ENCODE measurements at places on chromosomes 2 and 18. TPM values are rescaled to one million over a fixed set of nuclear protein-coding genes. Genes with fewer than 3 reads are reported as not detected.

DNA sequence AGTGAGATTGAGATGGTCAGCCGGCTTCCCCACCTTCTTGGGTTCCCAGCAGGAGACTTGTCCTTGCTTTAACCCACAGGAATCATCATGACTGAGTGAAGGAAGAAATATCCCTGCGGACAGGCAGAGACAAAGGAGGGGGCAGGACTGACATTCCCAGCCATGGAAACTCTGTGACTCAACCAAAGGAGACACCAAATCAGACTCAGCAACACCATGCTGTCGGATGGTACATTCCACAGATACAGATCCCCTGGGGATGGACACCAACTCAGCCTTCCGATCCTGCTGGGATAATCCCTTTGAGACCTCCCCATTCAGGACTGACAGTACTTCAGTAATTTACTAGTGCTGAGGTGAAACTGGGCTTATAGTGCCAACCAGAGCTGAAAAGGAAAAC, 518.3 kb downstream of the XIRP2 start:
- DNase-seq: no peak

- DNase-seq: no peak
These were observed 40.0 kb upstream of the MCM6 start for GRCh38 chr2:135916207-135916606.

DNA sequence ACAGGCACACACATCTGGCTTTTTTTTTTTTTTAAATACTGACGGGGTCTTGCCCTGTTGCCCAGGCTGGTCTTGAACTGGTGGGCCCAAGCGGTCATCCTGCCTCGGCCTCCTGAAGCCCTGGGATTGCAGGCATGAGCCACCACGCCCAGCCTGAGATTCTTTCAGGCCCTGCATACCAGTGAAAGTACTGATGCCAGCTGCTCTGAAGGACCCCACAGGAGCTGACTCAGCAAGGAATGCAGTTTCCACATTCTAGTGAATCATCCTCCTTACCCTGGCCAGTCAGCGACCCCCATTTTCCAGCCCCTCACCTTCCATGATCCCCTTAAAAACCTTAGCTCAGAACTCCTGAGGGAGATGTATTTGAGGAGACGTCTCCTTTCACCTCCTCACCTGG, 5.8 kb upstream of the DTYMK start:
- DNase-seq: no peak

- DNase-seq: no peak
These were observed 48.2 kb downstream of the MTHFD2 start for GRCh38 chr2:74246496-74247195.

DNA sequence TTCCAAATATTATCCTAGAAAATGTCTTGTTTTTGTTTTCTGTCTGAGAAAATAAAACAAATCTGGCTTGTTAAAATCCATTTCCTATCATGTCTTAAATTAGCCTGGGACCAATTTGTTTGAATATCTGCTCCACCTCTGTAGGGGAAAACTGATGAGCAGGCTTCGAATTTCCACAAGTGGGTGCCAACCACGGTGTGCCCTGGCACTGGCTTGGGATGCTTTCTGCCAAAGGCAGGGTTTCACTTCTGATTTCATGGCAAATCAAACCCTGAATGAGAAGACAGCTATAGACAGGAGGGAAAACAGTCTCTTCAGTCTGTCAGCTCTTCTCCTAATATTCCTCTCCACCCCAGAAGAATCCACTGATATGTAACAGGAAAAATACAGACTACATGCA, 33.7 kb upstream of the STAT4 start:
- DNase-seq: no peak

DNA sequence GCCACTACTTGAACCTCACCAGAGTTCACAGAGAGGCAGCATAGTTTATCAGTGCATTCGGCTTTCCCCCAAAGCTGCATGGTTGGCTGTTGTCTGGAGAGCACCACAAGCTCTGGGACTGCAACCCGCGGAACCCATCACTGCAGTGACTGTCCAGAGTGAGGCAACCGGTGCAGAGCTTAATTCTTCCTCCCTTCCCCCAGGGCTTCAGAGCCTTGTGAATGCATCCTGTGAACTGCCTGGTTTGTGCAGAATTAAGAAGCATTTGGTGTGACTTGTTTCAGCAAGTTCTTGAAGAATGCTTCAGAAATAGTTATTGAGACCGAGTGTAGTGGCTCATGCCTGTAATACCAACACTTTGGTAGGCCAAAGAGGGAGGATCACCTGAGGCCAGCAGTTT, 99.2 kb upstream of the FOSL2 start:
- DNase-seq: no peak

DNA sequence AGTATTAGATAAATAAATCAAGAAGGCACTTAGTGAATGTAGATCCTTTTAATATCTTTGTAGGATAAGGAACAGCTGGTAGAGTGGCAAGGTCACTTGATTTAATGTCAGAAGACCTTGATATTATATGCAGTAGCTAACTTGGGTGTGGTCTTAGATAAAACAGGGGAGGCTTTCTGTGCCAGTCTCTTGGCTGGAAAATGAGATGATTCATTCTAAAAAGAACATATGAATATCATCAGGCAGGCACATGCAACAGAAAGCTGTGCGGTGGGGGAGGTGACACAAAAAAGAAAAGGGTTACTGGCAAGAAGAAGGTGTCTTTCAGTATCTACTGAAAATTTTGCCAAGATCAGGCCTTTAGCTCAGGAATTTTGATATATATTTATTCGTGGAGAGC, 931.7 kb upstream of the CELF4 start:
- no peak for DNase-seq

GRCh38 chr2:69477627-69478026, 40.4 kb upstream of the NFU1 start:
- no peak for DNase-seq

DNA sequence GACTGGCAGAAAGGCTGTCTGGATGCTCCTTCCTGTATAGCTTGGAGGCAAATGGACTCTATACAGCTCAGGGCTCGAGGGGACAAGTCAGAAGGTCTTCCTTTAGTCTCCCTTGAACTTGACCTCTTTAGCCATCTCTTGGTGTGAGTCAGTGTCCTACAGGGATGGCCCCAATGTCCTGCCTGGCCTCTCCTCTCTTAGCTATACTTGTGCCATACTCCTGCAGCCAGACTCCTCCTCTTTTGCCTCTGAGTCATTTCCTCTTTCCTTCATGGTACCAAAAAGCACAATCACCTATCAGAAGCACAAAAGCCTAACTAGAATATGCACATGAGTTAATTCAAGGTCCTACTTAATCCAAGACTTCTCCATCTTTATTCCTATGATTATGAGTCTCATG, 112.7 kb downstream of the XRCC5 start:
- no peak for DNase-seq

DNA sequence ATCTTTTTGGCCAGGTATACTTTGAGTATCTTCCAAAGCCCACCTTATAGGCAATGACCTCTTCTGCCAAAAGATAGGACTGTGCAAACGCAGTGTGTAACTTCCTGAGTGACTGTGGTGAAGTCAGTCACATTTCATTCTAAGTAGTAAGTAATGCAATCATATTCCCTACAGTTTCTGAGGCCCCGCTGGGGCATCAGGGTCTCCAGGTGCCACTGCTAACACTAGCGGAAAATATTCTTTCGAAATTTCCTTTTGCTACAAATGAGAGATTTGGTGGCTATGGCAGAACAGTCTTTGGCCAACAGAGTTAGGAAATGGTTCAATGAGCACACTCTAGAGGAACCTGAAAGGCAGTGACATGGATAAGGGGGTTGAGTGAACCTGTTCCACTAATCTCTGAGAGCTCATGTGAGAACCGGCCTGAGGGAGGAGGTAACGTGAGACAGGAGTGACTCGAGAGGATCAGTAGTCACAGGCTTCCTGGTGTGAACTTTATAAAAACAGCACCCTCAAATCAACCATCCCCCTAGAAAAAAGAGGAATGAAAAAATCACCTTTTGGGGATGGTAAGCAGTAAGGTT, 102.6 kb upstream of the LPIN2 start:
- DNase-seq: no peak

GRCh38 chr2:204022550-204022949, 86.0 kb downstream of the ICOS start:
- DNase-seq: no peak

GRCh38 chr2:207311316-207312005, 145.7 kb upstream of the KLF7 start:
- DNase-seq: peak; percentile 22

GRCh38 chr18:26133652-26134051, at the start of gene PSMA8:
Gene PSMA8 (plus strand): TSS chr18:26133869. CDS start chr18:26133966, 97 bp downstream.
- no peak for DNase-seq

The DUSP2 gene
- 7.2 TPM for total RNA-seq

The GKN1 gene
- total RNA-seq: 1.9 TPM

The KCTD1 gene
- total RNA-seq: 1.3 TPM

The CREB1 gene
- 12.8 TPM for total RNA-seq

The KIF1A gene
- total RNA-seq: 0.11 TPM

The IL1B gene
- total RNA-seq: not detected

All from ascending aorta (tissue), 2 donors.